ELR (cell line): ENCODE measurements at places on chromosomes 11 and 22.

DNA sequence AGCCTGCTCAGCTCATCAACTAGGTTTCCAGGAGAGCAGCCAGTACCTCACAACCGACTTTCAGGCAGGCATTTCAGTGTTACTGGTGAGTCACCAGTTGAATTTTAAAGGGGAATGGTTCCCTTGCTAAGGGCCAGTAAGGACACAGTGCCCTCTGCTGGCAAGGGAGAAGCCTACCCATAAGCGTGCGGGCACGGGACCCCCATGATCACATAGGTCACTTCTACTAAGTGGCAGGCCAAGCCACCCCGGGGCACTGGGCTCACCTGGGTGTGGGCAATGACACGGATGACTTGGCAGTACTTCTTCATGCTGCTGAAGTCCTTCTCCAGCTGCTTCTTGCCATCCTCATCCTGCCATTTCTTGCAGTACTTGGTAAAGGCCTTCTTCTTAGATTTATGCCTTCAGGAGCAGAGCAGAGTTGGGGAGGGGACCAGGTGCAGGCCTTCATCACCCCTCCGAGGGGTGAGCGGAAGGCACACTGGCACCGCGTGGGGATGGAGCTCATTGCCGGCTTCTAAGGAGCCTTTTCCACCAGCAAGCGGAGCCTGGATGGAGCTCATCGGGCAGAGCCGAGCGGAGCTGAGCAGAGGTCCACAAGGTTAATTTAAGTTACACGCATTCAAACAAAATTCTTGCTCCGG lies 2.9 kb downstream of the RPL3 start:
- peak; percentile 94 for DNase-seq

DNA sequence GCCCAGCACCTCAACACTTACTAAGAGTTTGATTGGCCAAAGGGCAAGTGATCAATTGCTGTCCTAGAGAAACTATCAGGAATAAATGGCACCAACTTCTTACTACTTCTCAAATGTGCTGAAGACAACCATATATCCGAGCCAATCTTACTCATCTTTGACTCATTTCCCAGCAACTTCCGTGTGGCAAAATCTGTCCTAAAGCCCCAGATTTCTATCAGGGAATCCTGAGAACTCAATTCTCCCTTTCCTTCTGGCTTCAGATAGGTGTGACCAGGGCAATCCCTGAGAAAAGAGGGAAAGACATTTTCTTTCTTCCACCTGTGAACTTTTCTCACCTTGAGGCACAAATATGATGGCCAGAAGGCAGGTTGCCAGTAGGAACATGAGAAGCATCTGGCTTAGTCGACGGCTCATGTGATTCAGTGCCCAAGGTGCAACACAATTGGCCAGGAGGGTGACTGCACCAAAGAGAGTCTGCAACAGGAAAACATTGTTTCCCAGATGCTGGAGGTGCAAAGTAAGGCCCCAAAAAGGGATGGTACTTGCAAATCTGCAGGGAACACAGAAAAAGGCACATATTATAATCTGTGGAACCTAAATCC lies 21.8 kb upstream of the SLC22A24 start:
- DNase-seq: peak; percentile 65

GRCh38 chr11:10005955-10006525 lies 288.0 kb downstream of the SBF2 start:
- DNase-seq: no peak

DNA sequence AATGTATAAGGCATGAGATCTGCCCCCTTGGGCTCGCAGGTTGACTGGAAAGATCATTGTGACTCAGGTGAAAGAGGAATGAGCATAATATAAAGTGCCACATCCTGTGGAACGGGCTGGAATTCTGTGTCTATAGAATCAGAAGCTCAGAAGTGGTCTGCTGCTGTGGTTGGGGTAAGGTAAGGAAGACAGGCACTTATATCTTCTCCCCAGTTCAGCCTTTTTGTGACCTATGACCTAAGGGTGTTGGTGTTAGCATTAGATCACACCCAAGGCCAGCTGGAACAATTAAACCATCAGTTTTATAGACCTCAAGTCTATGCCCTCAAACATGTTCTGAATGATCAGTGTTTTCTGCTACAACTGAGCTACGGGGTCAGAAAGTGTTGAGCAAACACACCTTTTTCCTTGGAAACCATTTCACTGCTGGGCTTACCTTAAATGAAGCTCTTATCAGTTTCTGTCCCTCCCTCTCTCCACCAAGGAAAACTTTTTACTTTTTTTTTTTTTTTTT lies 15.7 kb upstream of the POU2AF3 start:
- no peak for DNase-seq

GRCh38 chr11:115905341-115906000 lies 401.3 kb upstream of the CADM1 start:
- DNase-seq: peak; percentile 10

DNA sequence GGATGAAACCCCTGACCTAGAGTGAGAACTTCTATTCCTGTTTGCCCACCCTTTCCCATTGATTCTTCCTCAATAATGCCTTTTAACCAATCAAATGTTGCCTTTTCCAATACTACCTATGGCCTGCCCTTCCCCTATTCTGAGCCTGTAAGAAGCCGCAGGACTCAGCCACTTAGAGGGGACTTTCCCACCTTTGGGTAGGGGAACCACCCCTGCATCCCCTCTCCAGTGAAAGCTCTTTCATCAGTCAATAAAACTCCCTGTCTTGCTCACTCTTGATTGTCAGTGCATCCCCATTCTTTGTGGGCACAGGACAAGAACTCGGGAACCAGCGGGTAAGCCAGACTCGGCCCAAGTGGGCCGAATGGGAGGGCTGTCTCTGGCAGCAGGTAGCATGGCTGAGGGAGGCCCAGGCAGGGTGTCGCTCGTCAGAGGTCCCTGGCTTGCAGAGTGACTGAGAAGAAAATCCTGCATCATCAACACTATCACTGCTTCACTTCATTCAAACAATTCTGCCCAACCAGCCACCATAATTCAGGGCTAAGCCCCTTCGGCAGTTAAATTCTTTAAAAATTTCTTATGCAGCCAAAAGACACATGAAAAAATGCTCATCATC lies 30.4 kb downstream of the LDHAL6A start:
- DNase-seq: no peak

DNA sequence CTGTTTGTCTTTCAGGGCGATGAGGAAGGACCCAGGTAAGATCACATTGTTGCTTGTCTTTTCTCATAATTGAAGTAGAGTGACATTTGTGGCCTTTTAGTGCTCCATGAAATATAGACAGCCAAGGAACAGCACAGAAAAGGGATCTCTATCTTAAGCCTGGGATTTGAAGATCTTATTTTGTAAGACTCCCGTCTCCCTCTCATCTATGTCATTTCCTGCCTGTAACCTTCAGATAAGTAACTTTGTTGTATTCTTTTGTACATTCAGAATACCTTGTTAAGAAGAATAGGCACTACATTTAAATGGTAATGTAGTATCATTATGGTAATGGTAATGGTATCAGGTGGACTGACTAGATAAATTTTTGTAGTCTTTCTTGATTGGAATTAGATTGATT lies 72.8 kb downstream of the TRIM44 start:
- DNase-seq: no peak

- DNase-seq: peak; percentile 88
These were observed 5.5 kb downstream of the CATSPER1 start for GRCh38 chr11:66020618-66021357.

GRCh38 chr11:95911369-95911759 lies 12.5 kb downstream of the MTMR2 start:
- DNase-seq: no peak

- DNase-seq: no peak
These were observed 44.6 kb downstream of the MYO7A start for GRCh38 chr11:77172666-77172982.

- DNase-seq: peak; percentile 78
These were observed 11.2 kb upstream of the PPP2R1B start for GRCh38 chr11:111777094-111778046.

GRCh38 chr11:30045144-30045543 lies 28.3 kb upstream of the KCNA4 start:
- no peak for DNase-seq

GRCh38 chr11:93662175-93662570 lies 691 bp downstream of the CEP295 start:
- peak; percentile 17 for DNase-seq

DNA sequence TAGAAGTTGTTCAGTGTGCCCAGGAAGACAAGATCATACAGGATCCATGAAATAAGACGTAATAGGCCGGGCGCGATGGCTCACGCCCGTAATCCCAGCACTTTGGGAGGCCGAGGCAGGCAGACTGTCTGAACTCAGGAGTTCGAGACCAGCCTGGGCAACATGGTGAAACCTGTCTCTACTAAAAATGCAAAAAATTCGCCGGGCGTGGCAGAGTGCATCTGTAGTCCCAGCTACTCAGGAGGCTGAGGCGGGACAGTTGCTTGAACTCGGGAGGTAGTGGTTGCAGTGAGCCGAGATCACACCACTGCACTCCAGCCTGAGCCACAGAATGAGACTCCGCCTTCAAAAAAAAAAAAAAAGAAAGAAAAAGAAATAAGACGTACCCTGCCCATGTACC lies 56.7 kb downstream of the APOL3 start:
- DNase-seq: no peak

DNA sequence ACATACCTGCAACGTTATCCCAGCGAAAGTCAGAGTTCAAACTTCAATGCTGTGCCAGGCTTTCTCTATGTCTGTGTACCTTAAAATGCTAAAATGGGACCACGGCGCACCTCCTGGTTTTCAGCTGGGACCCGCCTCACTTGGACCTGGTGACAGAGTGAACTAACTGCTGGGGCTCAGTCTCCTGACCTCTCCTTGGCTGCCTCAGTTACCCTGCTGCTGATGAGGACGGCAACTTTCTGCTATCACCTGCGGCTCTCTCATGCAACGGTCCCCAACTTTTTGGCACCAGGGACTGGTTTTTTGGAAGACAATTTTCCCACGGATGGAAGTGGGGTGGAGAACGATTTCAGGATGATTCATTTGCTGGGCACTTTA lies 402.8 kb downstream of the BRD1 start:
- DNase-seq: no peak

DNA sequence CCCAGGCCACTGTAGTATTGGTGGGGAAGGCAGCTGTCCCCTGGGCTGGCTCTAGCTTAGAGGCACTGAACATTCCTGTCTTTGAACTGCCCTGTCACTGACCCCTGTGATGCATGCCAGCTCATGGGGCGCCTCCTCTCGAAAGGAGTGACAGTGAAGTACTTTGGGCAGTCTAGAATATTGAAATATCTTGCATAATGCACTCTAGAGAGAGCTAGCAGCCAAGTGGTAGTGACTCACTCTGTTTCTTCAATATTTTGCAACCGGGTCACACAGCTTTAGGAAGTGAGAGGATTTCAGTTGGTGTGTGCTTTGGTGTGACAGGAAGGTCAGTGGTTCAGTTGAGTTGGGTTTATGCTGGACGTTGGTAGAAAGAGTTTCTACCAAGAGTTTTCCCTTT lies 35.5 kb upstream of the ST14 start:
- DNase-seq: peak; percentile 91
